ENCODE measurements at places on chromosomes 6 and 20.

DNA sequence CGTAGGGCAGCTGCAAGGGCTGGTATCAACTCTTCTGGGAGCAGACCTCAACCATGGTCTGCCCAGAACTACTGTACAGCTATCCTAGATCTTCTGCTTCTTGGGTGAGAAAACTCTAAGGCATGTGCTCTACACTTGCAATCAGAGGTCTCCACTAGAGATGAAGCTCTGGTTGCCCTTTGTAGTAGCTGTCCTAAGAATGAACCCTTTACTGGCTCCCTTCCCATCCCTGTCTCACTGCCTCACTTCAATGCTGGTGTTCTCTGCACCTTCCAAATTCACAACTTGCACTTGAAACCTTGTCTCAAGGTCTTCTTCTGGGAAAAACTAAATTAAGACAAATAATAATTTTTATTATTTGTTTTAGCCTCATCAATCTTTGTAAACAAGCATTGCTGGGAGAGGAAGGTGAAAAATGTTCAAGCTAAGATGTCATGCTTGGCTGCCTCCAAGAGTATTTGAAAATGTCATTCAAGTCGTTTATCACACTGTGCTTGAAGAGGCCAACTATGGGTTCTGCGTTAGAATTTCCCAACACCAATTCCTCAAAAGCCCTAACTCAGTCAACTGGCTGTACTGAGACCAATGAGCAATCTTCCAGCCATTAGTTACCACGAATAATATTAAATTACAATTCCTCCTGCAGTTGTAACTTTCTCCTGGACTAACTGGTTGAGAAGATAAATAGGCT lies 255.7 kb upstream of the PRND start:
- no peak for DNase-seq

- DNase-seq: no peak
These were observed 335.3 kb upstream of the NT5E start for GRCh38 chr6:85114581-85114935.

GRCh38 chr20:3679749-3680700 lies 1.8 kb downstream of the ADAM33 start:
- peak; percentile 53 for DNase-seq

DNA sequence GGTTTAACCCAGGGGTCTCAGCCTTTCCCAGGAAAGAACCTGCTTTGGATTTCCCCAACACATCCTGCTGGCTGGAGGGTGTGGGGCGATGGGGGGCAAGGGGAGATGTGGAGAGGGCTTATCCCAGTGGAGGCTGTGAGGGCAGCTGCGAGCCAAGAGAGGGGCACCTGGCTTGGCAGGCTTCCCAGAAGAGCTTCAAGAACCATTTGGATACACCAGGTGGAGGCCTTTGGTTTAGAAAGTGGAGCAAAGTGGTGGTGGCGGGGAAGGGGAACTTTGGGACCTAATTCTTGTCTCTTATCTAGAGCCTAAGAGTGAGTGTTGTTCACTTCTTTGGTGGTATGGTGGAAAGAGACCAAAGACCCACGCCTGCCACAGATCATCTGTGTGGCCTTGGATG lies 12.4 kb downstream of the CD40 start:
- DNase-seq: no peak

DNA sequence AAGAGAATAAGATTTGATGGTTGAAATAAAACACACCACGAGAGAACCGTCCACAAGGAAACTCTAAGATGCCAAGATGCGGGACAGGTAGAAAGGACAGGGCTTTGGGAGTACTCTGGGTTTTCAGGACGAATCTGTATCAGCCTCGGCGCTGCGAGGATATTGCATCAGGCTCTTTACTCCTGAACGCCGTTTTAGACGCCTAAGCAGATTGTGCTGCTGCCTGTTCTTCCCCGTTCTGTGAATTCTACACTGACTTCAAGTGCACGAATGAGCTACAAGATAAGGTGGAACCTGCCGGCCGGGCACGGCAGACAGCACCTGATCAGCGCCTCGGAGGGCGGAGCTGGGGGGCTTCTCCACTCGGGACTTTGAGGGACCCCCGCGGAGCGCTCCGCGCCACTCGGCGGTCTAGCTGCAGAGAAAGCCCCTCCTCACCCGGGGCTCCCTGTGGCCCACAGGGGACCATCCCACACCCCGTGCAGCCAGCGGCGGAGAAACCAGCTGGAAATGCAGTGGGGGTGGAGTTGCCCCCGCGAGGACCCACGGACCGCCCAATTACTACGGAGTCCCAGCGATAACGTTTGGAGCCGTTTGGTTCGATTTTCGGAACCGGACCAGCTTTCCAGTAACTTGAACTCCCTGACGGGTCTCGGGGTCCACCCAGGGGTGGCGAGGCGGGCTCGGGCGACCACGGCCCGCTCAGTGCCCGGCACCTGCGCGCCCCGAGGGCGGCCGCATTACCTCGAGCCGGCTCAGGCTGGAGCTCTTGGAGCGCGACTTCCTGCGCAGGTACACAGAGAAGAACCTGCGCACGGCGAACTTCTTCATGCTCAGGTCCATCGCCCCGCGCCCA lies 646 bp downstream of the RPS6KA2 start:
- DNase-seq: peak; percentile 36

Data from left colon (tissue), 2 donors.